Head of caudate nucleus (tissue), 42 donors: ENCODE measurements at places on chromosomes 13 and 19.

GRCh38 chr19:2547721-2548120 lies 71.8 kb downstream of the GADD45B start:
- DNase-seq: no peak

- DNase-seq: no peak
These were observed 50.5 kb downstream of the DNM2 start for GRCh38 chr19:10768369-10768768.

DNA sequence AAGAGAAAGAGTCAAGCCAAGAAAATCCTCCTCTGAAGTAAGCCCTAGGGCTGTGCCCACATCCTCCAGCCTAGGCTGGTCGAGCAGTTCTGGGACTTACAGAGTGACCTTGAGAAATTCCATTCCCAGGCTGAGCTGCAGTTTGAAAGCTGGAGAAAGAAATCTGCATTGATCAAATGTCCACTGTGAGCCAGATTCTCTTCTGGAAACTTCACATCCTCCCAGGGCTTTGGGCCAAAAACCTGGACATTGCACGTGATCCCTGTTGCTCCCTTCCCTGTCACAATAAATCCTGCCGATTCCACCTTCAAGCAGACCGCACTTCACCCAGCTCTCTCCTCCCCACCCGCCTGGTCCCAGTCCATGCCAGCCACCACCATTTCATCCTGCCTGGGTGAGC lies 15.7 kb downstream of the TMEM143 start:
- DNase-seq: no peak

- no peak for DNase-seq
These were observed 62.5 kb upstream of the PDX1 start for GRCh38 chr13:27857282-27857681.

DNA sequence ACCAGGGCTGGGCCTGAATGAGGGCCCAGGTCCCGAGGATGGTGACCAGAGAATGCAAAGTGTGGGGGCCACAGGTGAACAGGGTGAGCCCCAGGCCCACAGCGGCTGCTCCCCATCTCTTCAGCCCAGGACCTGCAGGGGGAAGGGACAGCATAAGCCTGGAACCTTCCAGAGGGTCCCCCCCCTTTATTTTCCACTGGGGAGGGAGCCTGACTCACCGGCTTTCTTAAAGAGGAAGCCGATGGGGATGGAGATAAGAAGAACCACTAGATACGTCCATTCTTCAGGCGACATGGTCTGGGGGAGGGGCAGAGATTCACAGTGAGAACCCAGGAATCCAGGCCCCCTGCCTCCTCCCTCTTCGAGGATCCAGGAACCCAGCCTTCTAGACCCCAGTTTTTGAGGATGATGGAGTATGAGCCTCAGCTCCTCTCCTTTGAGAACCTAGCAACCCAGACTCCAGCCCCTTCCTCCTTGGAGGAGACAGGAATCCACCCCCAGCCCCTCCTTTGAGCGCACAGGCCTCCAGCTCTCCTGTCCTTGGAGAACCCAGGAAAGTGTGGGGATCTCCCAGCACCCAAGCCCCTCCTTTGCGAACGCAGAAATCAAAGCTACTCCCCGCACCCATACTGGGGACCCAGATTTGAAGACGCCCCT lies 1.0 kb downstream of the MBOAT7 start:
- DNase-seq: no peak

- DNase-seq: no peak
These were observed 12.3 kb upstream of the ZNF180 start for GRCh38 chr19:44512326-44513298.
